Stimulated activated CD4-positive, alpha-beta T cell treated with anti-CD3 and anti-CD28 coated beads, Interleukin-4, amount 100 ng/mL, for 4 hours (primary cell): ENCODE measurements at places on chromosomes 6 and 20.

- no peak for DNase-seq
Observed at GRCh38 chr6:169567819-169568218, 134.0 kb downstream of the WDR27 start.

- DNase-seq: no peak
Observed at GRCh38 chr20:18363708-18364107, 75.4 kb downstream of the ZNF133 start.

GRCh38 chr6:52515219-52515960 lies 61.5 kb downstream of the TRAM2 start:
- no peak for DNase-seq

DNA sequence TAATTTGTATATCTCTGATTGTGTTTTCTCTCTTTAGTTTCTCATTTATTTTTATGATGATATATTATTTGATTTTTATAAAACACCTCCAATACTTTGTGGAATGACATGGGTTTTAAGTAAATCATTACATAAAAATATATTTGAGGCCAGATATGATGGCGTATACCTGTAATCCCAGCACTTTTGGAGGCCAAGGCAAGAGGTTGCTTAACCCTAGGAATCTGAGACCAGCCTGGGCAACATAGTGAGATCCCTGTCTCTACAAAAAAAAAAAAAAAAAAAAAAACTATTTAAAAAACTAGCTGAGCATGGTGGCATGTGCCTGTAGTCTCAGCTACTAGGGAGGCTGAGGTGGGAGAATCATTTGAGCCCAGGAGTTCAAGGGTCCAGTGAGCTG lies 87.3 kb downstream of the BMP6 start:
- no peak for DNase-seq

- no peak for DNase-seq
Observed at GRCh38 chr6:168031411-168031971, 34.0 kb downstream of the KIF25 start.

- DNase-seq: no peak
Observed at GRCh38 chr6:151680846-151681432, 126.5 kb upstream of the ESR1 start.

GRCh38 chr20:51767867-51768758 lies at the start of gene ATP9A:
Gene ATP9A (minus strand): TSS chr20:51768390. CDS start chr20:51768369, 21 bp downstream.
- no peak for DNase-seq

DNA sequence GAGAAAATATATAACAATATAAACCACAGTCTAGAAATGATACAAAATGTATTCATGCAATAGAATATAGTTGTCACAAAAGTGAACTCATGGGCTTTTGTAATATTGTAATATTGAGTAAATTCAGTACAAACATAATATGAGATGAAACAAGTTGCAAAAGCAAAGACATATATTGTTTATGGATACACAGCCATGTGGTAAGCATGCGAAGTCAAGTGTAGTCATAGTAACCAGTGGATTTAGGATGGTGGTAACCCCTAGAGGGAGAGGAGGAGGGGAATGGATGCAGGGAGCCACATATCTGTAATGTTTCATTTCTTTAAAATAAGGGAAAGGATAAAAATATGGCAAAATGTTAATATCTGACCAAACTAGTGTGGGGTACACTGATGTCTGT lies 47.3 kb downstream of the ARMC2 start:
- no peak for DNase-seq

DNA sequence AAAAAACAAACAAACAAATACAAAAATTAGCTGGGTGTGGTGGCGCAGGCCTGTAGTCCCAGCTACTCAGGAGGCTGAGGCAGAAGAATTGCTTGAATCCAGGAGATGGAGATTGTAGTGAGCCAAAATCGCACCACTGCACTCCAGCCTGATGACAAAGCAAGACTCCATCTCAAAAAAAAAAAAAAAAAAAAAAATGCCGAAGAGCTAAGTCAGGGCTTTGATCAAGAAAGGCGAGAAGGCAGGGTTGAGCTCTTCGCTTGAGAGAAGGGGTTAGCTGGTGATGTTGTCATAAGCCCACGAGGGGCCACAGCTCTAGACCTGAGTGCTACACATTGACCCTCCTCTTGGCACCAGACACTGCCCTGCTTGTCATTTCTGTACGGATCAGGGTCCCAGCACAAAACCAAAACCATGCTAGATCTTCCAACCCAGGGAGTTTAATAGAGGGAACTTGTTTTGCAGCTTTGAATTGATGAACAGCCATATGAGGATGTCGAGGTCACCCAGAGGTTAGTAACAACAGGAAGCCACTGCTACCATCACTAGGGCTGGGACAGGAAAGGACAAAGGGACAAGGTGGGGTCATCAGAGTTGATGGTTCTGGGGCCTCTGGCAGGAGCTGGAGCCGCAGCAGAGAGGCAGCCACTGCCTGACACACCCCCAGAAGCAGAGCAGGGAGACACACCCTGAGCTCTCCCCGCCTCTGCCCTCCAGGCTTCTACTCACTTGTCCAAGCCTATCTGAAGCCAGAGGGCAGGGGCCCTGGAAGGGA lies 122.7 kb downstream of the SNX5 start:
- no peak for DNase-seq

DNA sequence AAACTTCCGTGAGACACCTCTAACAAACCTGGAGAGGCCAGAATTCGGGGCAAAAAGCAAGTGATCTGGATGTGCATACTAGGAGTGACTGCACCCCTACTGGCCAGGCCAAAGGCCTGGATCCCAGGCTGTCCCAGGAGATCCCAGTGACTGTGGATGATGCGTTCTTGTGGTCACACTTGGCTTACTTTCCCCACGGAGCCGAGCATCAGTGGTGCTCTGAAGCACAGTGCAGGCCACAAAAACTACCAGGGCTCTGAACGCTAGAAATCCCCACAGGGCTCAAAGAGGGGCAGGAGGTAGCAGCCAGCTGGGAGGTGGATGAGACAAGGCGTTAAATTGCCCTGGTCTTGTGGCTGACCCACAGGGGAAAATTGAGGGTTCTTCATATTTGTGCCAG lies 7.1 kb downstream of the TRIM26 start:
- no peak for DNase-seq

- no peak for DNase-seq
Observed at GRCh38 chr6:18266523-18266912, 2.2 kb upstream of the DEK start.

GRCh38 chr20:21272279-21272678 lies 30.9 kb upstream of the XRN2 start:
- no peak for DNase-seq

DNA sequence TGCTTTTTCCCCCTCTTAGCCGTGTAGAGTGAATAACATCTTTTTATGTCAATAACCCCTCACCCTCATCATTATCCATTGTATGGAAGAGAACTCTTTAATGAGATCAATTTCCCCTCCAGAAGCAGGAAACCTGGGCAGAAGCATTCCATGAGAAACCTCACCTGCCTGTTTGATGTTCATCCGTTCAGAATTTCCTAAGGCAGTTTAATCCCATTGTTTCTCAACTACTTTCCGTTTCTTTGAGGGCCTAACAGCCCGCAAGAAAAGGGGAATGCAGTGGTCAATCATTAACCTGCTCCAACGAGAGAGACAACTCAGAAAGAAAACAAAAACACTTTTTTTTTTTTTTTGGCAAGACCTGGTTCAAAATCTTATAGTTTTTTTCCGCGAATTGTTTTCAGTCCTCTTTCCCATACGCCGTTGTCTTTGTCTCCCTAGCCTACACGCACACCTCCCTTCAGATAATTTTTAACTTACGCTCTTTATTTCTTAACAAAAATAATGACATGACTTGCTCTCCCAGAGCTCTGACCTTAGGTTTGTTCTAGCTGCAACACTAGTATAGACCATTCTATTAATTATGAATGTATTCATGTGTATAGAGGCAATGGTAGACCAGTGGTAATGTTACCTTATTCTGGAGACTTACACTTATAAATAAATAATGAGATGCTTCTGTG lies 25.6 kb upstream of the ID4 start:
- DNase-seq: no peak

- DNase-seq: no peak
Observed at GRCh38 chr20:11745145-11745544, 172.5 kb upstream of the BTBD3 start.

DNA sequence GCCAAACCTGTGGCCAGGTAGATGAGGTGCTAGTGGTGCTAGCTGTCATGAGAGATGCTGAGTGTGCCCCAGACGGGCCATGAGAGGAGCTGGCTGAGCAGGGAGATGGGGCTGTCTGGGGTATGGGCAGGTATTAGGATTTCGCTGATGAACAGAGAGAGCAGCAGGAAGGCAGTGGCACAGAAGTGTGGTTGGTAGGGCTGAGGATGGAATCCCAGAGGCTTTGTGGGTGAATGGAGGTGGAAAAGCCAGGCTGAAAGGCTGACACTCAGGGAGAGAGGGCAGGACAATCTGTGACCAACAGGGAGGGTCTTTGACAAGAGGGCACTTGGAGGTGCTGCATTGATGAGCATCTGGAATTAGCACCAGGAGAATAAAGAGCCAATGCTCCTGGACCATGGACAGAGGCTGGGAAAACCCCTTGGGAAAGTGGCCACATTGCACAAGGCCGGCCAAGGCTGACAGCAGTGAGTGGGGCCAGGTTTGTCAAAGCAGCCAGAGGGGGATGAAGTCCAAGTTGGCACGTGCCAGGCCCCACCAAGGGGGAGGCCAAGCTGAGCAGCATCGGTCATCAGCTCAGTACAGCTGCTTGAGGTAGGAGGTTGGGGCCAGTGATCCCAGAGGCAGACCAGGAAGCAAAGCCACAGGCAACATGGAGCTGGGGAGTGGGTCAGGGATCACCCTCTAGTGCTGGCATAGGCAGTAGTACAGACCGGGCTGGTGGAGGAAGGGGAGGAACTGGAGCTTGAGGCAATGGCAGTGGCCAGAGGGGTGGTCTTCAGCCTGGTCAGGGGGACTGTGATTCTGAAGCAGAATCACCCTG lies 19.7 kb upstream of the SGK2 start:
- no peak for DNase-seq
